ENCODE measurements at places on chromosomes 16 and 17. TPM values are rescaled to one million over a fixed set of nuclear protein-coding genes. Genes with fewer than 3 reads are reported as not detected.

GRCh38 chr17:40480501-40481003 lies 20.9 kb downstream of the TNS4 start:
- no peak for DNase-seq

CACNG4 gene
- total RNA-seq: 1.2 TPM

DNA sequence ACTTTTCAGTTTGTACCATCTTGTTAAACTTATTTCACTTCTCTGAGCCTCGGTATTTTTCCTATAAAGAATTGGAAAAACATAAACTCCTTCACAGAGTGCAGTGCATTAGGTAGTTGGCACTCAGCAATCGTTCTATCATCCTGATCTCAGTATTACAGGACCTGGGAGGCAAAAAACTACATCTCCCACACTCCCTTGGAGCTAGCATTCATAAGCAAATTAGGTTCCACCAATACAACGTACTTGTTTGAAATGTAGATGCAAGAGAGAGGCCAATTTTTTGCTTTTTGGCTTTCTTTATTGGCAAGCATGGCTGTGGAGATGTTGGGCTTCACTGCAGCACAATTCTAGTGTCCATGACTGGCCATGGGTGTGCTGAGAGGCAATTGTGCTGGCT lies 285.2 kb downstream of the CA10 start:
- DNase-seq: no peak

FKBP10 gene
- total RNA-seq: 231 TPM

GRCh38 chr17:18248300-18248731 lies 10.2 kb downstream of the FLII start:
- DNase-seq: peak; percentile 72

GRCh38 chr17:8884336-8884990 lies 17.0 kb upstream of the PIK3R6 start:
- no peak for DNase-seq

GRCh38 chr17:4710693-4711634 lies 532 bp downstream of the ARRB2 start:
- DNase-seq: no peak

DNAI2 gene
- total RNA-seq: not detected

GRCh38 chr16:11892761-11893160 lies 23.0 kb downstream of the GSPT1 start:
- DNase-seq: no peak

- no peak for DNase-seq
Measured at GRCh38 chr16:50594308-50595260, 46.4 kb downstream of the NKD1 start.

DNA sequence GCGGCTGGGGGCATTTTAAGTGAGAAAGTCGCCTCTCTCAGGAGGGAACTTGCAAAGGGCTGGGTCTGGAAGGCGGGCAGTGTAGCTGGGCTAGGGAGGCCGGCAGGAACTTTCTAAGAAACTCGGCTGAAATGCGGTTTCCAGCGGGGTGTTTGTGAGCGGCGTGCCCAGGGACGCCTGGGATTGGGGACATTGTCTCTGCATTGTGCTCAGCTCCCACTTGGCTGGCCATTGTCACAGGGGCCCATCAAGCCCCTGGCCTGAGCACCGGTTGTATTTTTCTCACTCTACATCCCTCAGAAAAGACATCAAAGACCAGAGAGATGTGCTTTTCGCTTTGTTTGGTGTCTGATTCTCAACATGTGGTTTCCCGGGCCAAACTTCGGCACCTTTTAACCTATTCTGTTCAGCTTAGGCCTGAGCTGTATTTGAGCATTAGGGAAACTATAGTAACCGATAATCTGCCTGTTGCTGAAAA lies 291.1 kb upstream of the IRX3 start:
- DNase-seq: peak; percentile 89

CCDC78 gene
- total RNA-seq: 0.67 TPM

DNA sequence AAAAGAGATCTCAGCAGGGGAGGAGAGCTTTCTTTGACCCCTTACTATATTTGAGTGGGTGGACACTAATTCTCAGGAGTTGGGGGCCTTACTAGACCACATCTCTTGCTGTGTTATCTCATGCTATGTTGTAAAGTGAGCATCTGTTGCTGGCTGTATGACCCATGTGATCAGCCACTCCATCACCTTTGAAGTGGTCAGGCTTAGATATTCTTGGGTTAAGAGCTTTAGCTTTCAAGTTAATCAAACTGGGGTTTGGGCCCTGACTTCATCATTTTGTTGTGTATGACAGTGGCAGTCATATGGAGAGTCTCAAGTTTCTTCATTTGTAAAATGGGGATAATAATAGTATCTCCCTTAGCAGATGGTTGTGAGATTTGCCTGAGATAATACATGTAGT lies 201.1 kb downstream of the FTO start:
- DNase-seq: no peak

DNA sequence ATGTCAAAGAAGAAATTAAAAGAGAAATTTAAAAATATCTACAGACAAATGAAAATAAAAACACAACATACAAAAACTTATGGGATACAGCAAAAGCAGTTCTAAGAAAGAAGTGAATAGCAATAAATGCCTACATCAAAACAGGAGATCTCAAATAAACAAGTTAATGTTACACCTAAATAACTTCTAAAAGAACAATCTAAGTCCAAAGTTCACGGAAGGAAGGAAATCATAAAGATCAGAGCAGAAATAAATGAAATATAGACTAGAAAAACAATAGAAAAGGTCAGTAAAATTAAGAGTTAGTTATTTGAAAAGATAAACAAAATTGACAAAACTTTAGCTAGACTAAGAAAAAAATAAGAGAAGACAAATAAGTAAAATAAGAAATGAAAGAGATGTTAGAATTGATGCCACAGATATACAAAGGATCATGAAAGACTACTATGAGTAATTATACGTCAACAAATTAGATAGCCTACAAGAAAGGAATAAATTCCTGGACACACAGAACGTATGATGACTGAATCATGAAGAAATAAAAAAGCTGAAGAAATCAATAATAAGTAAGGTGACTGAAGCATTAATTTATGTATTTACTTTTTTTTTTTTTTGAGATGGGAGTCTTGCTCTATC lies 100.4 kb downstream of the CEP112 start:
- no peak for DNase-seq

- DNase-seq: no peak
Measured at GRCh38 chr17:32903774-32904673, 23.9 kb upstream of the TMEM98 start.

- DNase-seq: no peak
Measured at GRCh38 chr16:87715658-87716057, 50.1 kb downstream of the KLHDC4 start.

GRCh38 chr17:49738456-49739163 lies 25.3 kb downstream of the FAM117A start:
- no peak for DNase-seq

DNA sequence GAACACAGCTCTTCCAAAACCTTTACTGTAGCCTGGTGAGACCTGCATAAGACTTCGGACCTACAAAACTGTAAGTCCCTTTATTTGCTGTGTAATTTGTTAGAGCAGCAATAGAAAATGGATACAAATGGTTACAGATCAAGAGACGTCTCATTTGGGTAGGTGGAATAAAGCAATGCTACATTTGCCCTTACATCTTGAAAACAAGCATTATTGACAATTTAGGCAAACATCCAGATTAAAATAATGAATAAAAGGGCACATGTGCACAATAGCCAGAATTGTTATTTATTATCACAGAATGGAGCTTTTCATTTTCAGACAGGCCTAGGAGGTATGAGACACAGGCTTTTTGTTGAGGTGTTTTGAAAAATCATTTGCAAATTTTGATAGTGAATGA lies 222.2 kb upstream of the CPHXL start:
- DNase-seq: no peak

- DNase-seq: no peak
Measured at GRCh38 chr16:31480851-31481536, 1.9 kb upstream of the SLC5A2 start.

LIMD2 gene
- total RNA-seq: 7.0 TPM

GRCh38 chr16:5845046-5845445 lies 747.5 kb upstream of the EEF2KMT start:
- DNase-seq: no peak

- peak; percentile 50 for DNase-seq
Measured at GRCh38 chr17:48597778-48598631, 4.4 kb upstream of the HOXB5 start.

- DNase-seq: no peak
Measured at GRCh38 chr17:62703261-62703775, 75.8 kb downstream of the MRC2 start.

- no peak for DNase-seq
Measured at GRCh38 chr16:10745841-10746240, 2.2 kb downstream of the NUBP1 start.

DNA sequence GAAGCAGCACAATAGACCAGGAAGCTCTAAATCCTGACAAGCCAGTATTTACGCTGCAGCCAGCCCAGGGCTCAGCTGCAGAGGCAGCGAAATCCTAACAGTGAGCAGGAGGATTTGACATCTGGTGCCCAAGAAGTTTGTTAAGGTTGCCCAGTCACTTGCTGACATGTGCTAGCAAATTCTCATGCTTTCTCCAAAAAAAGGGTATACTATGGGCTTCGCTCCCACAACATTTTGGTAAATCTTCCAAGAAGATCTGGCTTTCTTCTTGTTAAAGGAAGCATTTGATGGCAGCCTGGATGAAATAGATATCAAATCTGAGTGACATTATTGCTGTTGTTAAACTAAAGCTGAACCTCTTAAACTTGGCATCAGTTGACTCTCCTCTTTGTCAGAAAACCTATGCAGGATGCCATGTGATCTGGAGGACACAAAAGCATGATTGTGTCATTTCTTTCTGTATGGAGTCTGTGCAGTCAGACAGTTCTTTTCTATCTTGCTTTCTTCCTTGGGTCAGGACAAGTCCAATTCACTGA lies 949.7 kb upstream of the RBFOX1 start:
- DNase-seq: no peak

GRCh38 chr16:2598723-2599122 lies 60.9 kb downstream of the PDPK1 start:
- DNase-seq: no peak

- no peak for DNase-seq
Measured at GRCh38 chr17:70655176-70655958, 486.0 kb downstream of the KCNJ2 start.

DNA sequence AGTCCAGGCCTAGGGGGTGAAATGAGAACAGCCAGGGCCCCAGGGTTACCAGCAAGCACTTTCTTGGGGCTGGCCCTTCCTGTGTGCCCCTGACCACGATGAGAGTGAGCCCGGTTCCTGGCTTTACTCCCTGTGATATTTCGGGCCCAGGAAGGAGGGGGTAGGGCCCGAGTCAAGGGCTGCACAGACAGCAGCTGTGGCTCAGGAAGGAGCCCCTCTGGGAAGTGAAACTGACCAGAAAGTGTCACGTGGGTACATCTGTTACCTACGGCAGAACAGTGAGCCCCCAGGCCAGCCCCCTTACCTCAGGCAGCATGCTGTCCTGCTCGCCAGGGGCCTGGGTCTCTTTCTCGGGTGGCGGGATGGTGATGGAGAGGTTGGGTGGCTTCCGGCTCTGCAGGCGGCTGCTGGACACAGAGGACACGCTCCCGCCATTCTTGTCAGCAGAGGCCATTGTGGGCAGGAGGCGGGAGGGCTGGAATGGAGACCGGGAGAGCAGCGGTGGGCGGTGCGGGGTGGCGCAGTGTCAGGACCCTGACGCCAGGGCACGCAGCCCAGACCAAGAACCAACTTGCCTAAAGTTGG lies 13.8 kb downstream of the AANAT start:
- no peak for DNase-seq

LRRC46 gene
- 0.12 TPM for total RNA-seq

- DNase-seq: no peak
Measured at GRCh38 chr16:57354311-57354710, 4.3 kb upstream of the CCL22 start.

DNA sequence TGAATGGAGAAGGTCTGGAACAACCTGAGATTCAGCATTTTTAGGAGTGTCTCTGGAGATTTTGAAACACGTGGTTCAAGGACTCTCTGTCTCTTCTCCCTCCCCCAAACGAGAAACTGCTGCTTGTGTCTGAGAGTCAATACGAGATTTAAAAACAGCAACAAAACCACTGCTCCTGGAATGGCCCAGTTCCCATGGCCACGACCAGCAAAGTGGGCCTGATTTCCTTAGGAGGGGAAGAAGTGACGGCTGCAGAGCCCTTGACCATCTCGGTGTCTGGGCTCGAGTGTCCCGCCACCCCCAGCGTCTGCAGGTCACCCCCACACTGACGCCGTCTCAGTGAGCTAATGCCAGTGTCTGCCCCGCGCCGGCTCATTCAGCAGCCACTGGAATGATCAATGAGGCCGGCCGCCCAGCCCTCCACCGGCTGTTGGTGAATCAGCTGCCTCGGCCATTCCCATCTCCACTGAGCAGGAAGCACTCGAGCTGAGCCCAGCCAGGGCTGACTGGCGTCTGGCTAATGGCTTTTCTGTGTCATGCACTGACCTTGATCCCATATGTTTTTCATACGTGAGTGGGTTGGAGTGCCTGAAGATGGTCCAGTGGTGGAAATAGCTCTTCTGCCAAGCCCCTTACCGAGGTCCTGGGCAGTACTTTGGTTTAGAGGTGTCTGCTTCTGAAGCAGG lies 151.8 kb downstream of the PITPNC1 start:
- DNase-seq: peak; percentile 84

XAF1 gene
- not detected for total RNA-seq

ASIC2 gene
- 0.87 TPM for total RNA-seq

PLEKHG4 gene
- total RNA-seq: 4.0 TPM

DNA sequence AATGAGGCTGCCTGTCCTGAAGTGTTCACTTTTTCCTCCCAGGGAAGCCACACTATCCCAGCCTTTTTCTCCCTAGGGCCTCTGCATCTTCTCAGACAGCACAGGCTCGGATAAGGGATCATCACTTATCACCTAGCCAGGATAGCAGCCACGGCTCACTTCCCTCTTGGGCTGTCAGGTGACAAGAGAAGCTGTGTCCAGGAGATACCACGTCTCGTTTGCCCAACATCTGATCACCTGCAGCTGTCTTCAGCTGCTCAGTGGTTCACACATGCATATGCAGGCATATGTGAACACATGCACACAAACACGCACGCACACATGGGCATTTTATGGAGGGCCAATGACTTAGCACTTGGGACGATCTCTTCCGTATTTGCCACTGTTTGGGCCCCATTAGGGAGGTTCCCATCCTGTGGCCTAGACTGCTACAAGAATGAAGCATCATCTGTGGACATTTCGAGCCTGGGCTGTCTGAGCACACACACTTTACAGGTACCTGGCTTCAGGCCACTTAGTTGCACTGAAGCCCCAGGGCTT lies 32.4 kb upstream of the ADORA2B start:
- no peak for DNase-seq

- DNase-seq: peak; percentile 46
Measured at GRCh38 chr17:79930877-79931816, 91.9 kb upstream of the CBX4 start.
